Activated CD8-positive, alpha-beta memory T cell treated with anti-CD3 and anti-CD28 coated beads for 48 hours (primary cell): ENCODE measurements at places on chromosomes 4 and X.

GRCh38 chr4:97548943-97549583 lies 594.2 kb downstream of the STPG2 start:
- DNase-seq = no peak

- DNase-seq = no peak
Observed at GRCh38 chr4:28357990-28358389, 1497.3 kb downstream of the STIM2 start.

DNA sequence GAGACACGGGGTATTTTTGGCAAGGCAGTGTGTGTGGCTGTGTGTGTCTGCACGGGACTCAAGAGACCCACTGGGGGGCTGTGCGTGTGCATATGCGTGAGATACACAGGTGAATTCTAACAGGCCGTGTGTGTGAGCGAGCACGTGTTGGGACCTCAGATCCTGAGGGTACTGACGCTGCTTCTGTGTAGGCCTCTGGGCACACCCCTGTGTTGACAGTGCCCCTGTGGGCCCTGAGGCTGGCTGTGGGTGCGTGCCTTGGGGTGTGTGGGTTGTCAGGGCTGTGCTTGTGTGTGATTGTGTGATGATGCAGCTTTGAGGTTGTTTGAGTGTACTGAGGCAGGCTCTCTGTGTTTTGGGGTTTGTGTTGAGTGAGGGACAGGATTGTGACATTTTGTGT lies 13.9 kb downstream of the FOXP3 start:
- DNase-seq = no peak

- DNase-seq = no peak
Observed at GRCh38 chr4:21765810-21766407, 182.7 kb downstream of the KCNIP4 start.

GRCh38 chr4:58070726-58071125 lies 960.5 kb upstream of the IGFBP7 start:
- no peak for DNase-seq

DNA sequence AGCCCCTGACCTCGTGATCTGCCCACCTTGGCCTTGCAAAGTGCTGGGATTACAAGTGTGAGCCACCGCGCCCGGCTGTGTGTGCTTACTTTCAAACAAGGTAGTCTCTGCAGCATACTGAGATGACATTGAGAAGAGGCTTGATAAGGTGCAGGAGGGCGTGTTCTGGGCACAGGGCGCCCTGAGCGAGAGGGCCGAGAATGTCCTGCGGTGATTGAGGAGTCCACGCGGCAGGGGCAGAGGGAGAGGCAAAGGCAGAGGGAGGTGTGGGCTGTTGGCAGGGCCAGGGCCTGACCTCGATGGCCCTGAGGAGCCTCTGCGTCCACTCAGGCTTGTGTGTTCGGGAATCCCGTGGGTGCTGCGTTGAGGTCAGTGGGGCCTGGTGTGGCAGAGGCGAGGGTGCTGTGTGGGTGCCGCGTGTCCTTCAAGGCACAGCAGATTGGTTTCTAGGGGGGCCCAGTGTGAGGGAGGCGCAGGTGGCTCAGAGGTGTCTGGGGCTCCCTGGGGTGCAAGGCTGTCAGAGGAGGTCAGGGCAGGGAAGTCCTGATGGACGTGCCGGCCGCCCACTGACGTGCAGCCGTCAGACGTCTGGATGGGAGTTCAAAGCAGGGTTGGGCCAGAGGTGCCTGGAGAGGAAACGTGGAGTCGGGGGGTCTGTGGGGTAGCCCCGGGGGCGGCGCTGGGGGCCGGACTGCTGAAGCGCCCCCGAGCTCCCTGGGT lies 12.1 kb downstream of the PCGF3 start:
- DNase-seq = no peak

DNA sequence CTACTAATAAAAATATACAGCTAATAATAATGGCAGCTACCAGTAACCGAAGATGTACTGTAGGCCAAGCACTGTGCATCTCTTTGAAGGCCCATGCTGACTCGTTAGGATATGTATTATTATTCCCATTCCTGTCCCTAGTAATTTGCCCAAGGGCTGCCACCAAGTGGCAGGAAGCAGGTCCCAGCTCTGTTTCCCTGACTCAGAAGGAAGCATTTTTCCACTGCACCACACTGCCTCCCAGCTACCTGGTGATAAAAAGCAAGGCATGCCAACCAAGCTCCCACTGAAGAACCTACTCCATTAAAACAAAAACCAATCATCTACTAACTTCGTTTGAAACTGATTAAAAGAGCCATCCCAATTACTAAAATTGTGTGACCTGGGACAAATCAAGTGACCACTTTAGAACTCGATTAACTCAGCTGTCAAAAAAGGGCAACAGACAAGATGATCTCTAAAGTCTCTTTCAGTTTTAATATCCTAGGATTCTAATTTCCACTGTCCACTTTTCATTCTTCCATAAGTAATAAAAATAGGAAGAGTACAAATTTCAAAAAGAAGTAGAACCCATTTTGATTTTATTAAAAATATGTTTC lies 24.3 kb upstream of the PGM2 start:
- DNase-seq = no peak

DNA sequence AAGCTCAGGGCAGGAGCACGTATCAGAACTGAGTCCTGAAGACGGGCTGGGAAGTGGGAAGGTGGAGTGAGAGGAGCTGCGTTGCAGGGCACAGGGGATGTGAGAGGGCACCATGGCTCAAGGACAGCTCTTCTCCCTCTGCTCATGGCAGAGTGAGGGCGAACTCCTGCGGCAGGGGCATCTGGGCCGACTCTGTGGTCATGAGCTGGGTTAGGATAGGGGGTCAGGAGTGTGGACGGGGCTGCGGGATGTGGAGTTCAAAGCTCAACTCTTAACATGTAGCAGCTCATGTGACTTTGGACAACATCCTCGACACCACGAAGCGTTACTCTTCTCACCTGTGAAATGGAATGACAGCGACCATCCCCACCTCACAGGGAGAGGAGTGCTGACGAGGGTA lies 19.4 kb upstream of the SORCS2 start:
- DNase-seq = no peak

GRCh38 chr4:126106658-126107057 lies 791.9 kb downstream of the FAT4 start:
- no peak for DNase-seq

- DNase-seq = no peak
Observed at GRCh38 chr4:15144967-15145295, 142.7 kb downstream of the CPEB2 start.

DNA sequence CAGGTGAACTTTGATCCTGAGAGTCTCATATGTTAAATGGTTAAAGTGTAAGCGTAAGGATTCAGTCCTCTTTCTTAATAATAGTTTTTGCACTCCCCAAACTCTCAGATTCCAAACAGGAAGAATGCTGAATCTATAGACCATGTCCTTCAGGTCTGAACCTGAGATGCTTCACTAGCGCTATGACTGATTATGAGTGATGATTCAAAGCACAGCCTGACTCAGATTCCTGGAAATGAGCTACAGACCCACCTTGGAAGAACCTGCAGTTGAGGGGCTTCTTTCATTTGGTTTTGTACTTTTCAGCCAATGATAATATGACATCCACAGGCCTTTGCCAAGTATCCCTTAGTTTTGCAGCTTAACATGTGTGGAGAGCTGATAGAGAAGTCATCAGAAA lies 1.4 kb downstream of the EDNRA start:
- no peak for DNase-seq

DNA sequence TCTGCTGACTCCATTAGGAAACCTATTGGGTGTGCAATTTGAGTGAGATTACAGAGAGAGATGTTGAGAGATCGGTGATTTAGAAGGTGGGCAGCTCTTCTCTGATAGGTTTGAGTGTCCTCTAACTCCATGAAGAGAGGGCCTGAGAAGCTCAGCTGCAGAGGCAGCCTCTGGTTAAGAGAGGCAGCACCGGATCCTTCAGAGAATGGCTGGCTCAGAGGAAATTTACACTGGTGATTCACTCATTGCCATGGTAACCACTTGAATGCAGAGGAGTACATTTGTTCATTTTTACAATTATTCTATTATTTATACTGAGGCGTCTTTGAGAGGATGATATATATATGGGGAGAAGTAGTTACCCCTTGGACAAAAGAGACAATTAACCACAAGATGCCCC lies 171.7 kb downstream of the PDGFRA start:
- no peak for DNase-seq

DNA sequence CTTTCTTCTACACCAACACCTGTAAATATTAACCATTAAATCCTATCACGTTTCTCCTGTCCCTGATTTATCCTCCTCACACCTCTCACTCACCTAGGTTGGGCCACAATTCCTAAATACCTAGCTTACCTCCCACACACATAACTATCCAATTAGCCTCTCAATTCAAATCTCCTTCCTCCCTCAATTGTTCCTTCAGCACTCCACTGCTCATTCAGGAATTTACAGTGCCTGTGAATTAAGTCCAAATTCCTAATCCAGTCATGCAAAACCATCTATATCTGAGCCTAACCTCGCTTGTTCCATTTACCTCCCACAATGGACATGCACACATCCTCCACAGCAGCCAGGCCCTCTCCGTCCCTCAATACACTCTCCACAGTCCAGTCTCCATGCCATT lies 17.5 kb downstream of the ANXA5 start:
- DNase-seq = no peak

DNA sequence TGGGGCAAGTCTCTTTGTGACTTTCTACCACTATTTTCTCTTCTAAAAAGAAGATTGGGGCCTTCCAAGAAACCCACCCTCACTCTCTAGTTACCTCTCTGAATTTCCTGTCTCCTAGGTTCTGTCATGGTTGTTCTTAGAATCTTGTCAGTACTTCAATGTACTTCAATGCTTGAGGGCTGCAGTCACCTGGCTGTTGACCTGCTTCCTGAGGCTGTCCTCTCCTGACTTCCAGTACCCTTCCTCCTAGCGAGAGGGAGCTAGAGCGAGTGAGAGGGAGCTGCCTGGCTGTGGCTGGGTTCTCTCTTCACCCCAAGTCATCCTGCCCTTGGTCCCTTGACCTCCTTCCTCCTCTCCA lies 17.7 kb downstream of the CD99L2 start:
- no peak for DNase-seq

GRCh38 chrX:10028283-10029104 lies 61.3 kb downstream of the CLDN34 start:
- DNase-seq = no peak

DNA sequence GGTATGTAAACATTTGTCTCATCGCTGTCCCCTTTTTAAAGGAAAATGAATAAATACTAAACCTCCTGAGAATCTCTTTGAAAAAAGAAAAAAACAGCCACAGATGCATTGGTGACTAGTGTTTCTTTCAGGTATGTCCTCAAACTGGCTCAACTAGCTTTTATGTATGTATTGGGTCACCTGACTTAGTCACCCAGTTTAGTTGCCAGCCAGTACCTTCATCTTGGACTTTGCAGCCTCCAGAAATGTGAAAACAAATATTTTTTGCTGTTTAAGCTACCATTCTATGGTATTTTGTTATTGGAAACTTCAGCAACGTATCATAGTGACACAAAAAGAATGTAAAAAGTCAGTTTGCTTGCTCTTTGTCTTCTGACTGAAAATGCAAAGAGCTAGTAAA lies 1263.5 kb downstream of the FAM133A start:
- DNase-seq = no peak

- no peak for DNase-seq
Observed at GRCh38 chr4:94284889-94285288, 57.7 kb downstream of the HPGDS start.

DNA sequence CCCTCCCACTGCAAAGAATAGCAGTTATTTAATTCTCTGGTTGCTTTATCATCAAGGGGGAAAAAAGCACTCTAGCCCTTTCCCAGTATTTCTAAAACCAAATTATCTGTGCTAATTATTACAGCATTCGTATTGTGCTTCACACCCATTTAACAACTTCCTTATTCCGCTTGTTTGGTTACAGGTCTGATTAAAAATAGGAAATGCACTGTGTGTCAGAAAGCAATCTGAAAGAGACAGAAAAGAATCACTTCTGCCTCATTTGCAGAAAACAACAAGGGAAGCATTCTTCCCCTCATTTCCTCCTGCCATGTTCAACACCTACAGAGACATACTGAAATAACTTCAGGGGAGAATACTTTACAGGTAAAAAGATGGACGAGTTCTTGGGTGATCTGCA lies 114.9 kb upstream of the MAP3K15 start:
- DNase-seq = no peak

- DNase-seq = no peak
Observed at GRCh38 chr4:52408471-52408870, 250.6 kb downstream of the USP46 start.

GRCh38 chr4:5893004-5893580 lies at the start of gene CRMP1:
TSS of gene CRMP1 (minus strand) at chr4:5893086. CDS start at chr4:5892969, 117 bp downstream.
- no peak for DNase-seq

DNA sequence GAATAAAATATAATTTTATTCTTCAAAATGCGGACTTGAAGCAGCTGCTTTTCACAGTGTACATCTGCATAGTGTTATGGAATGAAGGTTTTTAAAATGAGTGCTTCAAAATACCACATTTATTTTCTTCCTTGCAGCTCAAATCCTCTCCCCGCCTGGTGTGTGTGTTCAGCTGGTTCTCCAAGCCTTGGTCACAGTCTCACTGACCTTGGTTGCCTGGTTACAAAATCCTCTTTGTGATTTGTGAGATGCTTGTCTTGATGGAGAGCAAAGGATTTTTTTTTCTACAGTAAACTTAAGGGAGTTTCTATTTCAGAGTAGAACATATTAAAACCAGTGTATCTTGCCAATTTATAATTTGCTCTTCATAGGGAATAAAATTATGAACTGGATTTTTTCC lies 139.2 kb downstream of the PCDH18 start:
- DNase-seq = no peak

- no peak for DNase-seq
Observed at GRCh38 chr4:110681381-110681780, 58.5 kb upstream of the PITX2 start.

DNA sequence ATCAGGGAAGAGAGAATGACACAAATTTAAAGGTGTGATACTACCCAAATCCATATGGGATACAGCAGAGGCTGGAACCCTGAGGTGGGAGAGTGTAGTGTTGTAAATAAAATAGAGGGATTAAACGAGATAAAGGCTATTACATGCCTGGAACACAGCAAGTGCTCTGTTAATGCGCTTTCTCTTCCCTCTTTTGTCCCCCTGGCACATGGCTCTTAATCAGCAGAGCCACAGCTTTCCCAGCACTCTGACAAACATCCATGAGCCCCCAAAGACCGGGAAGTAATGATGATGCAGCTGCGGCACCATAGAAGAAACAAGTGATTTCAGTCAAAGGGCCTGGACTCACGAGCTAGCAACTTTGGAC lies 85.9 kb downstream of the RASL11B start:
- no peak for DNase-seq

DNA sequence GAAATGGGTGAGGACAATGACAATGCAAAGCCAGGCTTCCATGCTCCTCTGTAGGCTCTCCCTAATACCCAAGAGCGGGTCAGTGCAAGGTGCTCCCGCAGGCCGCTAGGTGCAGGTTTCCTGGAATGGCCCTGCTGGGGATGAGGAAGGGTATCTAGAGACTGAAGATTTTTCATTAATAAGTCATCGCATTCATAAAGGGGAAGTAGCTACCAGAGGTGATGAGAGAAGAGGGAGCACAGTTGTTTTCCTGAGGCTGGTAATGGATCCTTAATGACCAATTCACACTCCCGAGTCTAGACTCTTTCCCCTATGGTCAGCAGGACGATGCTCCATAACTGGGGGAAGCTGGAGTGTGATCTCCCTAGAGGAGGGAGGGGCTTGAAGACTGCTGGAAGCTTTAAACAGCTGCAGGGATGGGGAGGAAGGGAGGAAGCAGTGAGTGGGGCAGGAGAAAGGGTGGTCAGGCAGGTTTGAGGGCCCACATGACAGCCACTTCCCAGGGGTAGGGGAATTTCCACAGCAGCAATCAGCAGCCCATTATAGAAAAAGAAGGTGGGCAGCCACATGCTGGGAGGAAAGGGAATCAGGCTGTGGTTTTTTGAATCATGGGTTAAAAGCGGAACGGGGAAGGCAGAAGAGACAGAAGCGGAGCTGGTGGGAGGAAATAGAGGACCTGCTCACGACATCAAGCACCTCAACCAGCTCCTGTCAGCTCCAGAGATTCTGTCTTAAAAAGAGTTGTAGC lies 10.2 kb upstream of the ATP6AP2 start:
- no peak for DNase-seq
